ENCODE measurements at places on chromosomes 11 and 22.

DNA sequence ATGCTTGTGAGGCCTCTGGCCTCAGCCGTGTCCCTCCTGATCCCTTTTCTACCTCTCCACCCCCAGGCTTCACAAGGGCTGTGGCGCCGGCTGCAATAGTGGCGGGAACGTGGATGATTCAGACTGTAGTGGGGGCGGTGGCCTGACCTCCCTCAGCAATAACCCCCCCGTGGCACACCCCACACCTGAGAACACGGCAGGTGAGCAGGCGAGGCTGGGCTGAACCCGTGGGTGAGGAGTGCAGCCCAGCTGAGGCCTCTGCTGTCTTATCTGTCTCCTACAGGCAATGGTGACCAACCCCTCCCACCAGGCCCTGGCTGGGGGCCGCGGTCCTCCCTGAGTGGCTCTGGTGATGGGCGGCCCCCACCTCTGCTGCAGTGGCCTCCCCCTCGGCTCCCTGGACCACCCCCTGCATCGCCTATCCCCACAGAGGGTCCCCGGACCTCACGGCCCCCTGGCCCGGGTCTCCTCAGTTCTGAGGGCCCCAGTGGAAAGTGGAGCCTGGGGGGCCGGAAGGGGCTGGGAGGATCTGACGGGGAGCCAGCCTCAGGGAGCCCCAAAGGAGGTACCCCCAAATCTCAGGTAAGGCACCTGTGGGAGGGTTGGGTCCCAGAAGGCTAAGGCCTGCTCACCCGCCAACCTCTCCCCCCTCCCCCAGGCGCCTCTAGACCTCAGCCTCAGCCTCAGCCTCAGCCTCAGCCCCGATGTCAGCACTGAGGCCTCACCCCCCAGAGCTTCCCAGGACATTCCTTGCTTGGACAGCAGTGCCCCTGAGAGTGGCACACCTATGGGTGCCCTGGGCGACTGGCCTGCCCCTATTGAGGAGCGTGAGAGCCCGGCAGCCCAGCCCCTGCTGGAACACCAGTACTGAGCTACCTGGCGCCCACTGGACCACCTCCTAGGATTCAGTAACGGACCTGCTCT, 1.5 kb upstream of the SIPA1 start:
- DNase-seq = no peak

- DNase-seq = no peak
Measured at GRCh38 chr11:14304601-14305000, 54.4 kb downstream of the RRAS2 start.

DNA sequence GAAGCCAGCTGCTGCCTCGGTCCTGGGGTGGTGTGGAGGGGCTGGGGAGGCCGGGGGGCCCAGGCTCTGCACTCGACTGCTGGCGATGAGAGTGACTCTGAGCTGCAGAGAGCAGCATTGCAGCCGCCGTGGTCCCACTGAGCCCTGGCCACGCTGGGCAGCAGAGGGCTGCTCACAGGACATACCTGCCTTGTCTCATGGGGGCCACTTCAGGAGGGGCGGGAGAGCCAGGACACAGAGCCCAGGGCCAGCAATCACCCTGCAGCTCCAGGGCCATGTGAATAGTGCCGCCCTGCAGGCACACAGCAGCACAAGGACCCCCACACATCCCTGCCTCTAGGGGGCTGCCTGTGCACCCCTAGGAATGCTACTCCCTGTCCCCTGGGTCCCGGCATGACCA, 147.0 kb downstream of the CRYBB2 start:
- no peak for DNase-seq

DNA sequence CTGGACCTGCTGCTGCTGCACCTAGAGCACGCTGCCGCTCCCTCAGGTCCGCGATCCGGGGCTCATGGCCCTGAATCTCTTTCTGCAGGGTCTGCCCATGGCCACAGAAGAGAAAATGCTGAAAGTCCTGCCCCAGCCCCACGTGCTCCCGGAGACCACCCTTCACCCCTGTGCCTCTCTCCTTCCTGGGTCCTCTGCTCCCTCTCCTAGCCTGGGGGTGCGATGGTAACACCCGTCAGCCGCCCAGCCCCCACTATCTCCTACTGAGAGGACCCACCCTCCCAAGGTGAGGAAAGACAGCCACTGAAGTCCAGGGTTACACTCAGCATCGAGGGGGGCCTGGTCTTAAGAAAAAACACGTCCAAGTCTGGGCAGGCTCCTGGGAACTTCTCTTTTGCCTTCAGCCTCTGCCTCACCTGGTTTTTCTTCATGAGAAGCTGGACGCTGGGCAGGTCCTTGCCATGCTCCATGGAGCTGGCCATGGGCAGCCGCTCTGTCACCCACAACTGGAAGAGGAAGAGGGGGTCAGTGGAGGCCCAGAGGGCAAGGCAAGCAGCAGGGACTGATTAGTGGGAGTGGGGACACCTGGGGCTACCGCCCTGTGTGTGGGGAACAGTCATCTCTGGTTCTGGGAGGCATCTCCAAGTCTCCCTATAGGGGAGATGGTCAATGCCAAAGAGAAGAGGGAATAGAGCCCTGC, 15.8 kb upstream of the RBM4B start:
- DNase-seq = no peak

GRCh38 chr22:42170946-42171345, 40.3 kb upstream of the CYP2D6 start:
- DNase-seq = no peak

GRCh38 chr11:134845474-134846327, 433.7 kb upstream of the B3GAT1 start:
- DNase-seq = no peak

DNA sequence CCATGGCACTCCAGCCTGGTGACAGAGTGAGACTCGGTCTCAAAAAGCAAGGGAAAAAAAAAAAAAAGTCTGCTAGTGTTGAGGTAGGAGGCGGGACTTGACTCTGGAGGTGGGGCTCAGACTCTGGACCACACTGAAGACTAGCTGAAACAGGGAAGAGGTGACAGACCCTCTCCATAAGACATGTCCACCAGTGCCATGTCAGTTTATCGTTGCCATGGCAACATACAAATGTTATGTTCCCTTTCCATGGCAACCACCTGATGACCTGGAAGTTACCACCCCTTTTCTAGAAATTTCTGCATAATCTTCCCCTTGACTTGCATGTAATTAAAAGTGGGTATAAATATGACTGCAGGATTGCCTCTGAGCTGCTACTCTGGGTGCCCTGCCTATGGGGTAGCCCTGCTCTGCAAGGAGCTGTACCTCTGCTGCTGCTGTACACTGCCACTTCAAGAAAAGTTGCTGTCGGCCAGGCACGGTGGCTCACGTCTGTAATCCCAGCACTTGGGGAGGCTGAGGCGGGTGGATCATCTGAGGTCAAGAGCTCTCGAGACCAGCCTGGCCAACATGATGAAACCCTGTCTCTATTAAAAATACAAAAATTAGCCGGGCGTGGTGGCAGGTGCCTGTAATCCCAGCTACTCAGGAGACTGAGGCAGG, 55.1 kb downstream of the KIAA1671 start:
- no peak for DNase-seq

GRCh38 chr11:2849994-2850770, 35.4 kb downstream of the CDKN1C start:
- no peak for DNase-seq

Measured in stimulated activated CD8-positive, alpha-beta memory T cell treated with anti-CD3 and anti-CD28 coated beads, Interleukin-4, amount 100 ng/mL, for 4 hours (primary cell).